ENCODE measurements at places on chromosomes 2 and 18. TPM values are rescaled to one million over a fixed set of nuclear protein-coding genes. Genes with fewer than 3 reads are reported as not detected.

DNA sequence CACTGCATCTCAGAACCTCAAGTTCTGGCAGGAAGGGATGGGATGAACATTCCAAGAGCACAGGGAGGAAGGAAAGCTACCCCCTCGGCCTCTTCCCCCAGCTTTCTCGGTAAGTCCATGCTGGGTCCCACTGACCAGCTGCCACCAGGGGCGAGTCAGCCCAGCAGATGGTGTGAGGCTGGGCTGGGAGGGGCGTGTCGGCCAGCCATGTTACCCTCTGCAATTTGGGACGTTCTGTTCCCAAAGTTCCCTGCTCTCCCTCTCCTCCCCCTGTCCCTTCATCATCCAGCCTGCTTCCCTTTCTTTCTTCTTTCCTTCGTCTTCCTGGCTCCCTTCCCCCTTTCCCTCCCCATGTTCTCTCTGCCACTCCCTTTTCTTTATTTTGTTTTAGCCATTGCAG, 74.3 kb upstream of the TNP1 start:
- no peaks in the 10 kb centered on the region for H3K27me3 ChIP-seq
- H3K4me3 ChIP-seq, result no peak overlapping the region
- H3K36me3 ChIP-seq, result no peaks in the 10 kb centered on the region
- no peak overlapping the region for H3K27ac ChIP-seq
- no peak for DNase-seq

DNA sequence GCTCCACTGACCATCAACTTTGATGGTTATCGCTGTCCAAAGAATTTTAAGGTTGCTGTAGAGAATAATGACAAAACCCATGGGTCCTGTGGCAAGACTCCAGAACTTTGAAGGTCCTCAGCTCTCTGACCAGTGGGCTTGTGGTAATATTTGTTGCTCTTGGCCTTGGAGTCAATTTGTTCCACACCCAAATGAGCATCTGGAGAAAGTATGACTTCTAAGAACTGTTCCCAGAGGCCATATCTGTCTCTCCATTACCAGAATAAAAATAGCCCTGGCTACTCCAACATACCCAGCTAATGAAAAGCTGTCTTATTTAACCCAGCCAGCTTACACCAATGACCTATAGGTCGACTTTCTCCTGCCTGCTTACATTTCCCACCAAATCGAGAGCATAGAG, 466.4 kb downstream of the MEIS1 start:
- H3K36me3 ChIP-seq, result no peaks in the 10 kb centered on the region
- no peaks in the 10 kb centered on the region for H3K4me1 ChIP-seq
- H3K27me3 ChIP-seq, result no peaks in the 10 kb centered on the region
- DNase-seq, result no peak

GRCh38 chr2:69490486-69490885, 53.3 kb upstream of the NFU1 start:
- no peaks in the 10 kb centered on the region for H3K27me3 ChIP-seq
- DNase-seq, result no peak
- no peak overlapping the region for H3K27ac ChIP-seq
- H3K4me3 ChIP-seq, result no peak overlapping the region
- peaks cover 26% of the 10 kb centered on the region for H3K4me1 ChIP-seq
- peaks cover 60% of the 10 kb centered on the region for H3K36me3 ChIP-seq

GRCh38 chr2:239397931-239398471, 2.8 kb downstream of the HDAC4 start:
- no peaks in the 10 kb centered on the region for H3K27me3 ChIP-seq
- no peak overlapping the region for H3K27ac ChIP-seq
- H3K4me1 ChIP-seq, result peaks cover 46% of the 10 kb centered on the region
- peaks cover 12% of the 10 kb centered on the region for H3K36me3 ChIP-seq
- H3K4me3 ChIP-seq, result peak overlapping the region; percentile 86

DNA sequence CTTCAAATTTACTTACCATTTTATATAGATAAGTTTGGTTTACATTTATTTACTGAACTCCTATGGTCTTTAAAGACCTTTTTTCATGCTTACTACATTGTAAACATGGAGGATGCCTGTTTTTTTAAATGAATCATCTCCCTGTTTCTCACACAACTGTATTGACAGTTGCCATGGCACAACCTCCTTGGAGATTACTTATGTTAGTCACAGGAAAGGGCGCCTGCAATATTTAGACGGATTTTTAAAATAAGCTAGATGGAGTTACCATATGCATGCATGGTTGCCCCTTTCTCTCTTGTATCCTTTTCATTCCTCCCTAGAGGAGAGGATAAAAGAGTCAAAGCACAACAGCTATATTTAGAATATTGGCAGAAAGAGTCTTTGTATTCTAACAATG, 34.8 kb upstream of the CCDC102B start:
- no peaks in the 10 kb centered on the region for H3K27me3 ChIP-seq
- DNase-seq, result no peak
- no peaks in the 10 kb centered on the region for H3K4me1 ChIP-seq
- H3K27ac ChIP-seq, result no peak overlapping the region
- H3K4me3 ChIP-seq, result no peak overlapping the region

GRCh38 chr2:12057436-12058166, 311.2 kb downstream of the LPIN1 start:
- DNase-seq, result no peak
- H3K27me3 ChIP-seq, result peaks cover 25% of the 10 kb centered on the region
- no peaks in the 10 kb centered on the region for H3K36me3 ChIP-seq
- H3K27ac ChIP-seq, result no peak overlapping the region
- peaks cover 2% of the 10 kb centered on the region for H3K4me1 ChIP-seq

Gene AUP1
- 118 TPM for total RNA-seq

Gene PID1
- total RNA-seq, result not detected

Gene TTC32
- 34.8 TPM for total RNA-seq

Measured in activated CD4-positive, alpha-beta memory T cell treated with anti-CD3 and anti-CD28 coated beads, Interleukin-2, amount 10 ng/mL, durations not matched to agents 7 days and 5 days (primary cell).